ENCODE measurements at places on chromosomes 4 and X. TPM values are rescaled to one million over a fixed set of nuclear protein-coding genes. Genes with fewer than 3 reads are reported as not detected.

DNA sequence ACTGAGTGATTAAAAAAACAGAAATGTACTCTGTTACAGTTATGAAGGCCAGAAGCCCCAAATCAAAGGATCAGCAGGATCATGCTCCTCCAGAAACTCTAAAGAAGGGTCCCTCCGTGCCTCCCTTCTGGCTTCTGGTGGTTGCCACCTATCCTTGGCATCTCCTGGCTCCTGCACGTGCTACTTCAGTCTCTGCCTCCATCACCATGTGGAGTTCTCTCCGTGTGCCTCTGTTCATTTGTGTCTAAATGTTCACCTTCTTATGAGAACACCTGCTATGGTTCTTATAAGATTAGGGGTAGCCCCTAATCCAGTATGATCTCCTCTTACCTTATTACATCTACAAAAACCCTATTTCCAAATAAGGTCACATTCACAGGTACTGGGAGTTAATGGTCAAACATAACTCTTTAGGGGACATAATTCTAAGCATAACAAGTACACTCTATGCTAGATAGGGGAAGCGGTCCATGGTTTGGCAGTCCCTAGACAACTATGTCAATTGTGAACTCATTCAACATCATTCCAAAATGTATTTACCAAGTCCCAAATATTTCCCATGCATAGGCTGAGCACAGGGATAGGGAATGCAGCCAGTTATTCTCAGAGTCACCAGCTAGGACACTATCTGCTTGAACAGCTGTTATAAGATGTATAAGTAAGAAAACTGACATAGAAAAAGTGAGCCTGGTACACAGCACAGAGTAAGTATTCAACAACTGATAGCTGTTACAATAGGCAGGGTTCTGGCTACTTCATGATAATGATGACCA is 295.5 kb upstream of the BOD1L1 start:
- H3K4me1 ChIP-seq: no peaks in the 10 kb centered on the region
- H3K4me3 ChIP-seq: no peak overlapping the region
- H3K27ac ChIP-seq: no peak overlapping the region
- no peak for DNase-seq

GRCh38 chr4:159374749-159375530 is 272.1 kb downstream of the RAPGEF2 start:
- H3K36me3 ChIP-seq: no peaks in the 10 kb centered on the region
- H3K4me1 ChIP-seq: peaks cover 2% of the 10 kb centered on the region
- no peak overlapping the region for H3K27ac ChIP-seq

Gene SSX4
- not detected for total RNA-seq

Gene USP26
- total RNA-seq: not detected

GRCh38 chr4:1169691-1170096 is 2.7 kb downstream of the SPON2 start:
- peaks cover 18% of the 10 kb centered on the region for H3K4me1 ChIP-seq
- H3K27me3 ChIP-seq: peaks cover 26% of the 10 kb centered on the region
- peaks cover 4% of the 10 kb centered on the region for H3K36me3 ChIP-seq
- DNase-seq: no peak

DNA sequence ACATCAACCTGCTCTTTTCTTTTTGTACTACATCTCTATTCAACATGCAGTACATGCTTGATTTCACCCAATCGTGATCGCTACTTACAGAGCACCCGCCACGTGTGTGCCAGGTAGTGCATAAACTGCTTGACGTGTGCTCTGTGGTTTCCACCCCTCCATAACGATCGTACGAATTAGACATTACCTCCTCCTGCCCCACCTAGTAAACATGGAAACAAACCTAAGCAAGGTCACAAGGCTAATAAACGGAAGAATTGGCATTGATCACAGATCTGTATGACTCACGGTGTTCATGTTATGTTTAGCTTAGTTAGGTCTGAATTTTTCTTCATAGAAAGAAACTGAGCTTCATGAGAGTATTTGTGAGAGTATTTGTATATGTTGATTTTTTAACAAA is 64.1 kb downstream of the STX18 start:
- H3K4me1 ChIP-seq: peaks cover 7% of the 10 kb centered on the region
- no peak for DNase-seq
- no peak overlapping the region for H3K27ac ChIP-seq
- peaks cover 3% of the 10 kb centered on the region for H3K36me3 ChIP-seq

Gene AKAP17A
- 88.1 TPM for total RNA-seq

- DNase-seq: no peak
- no peaks in the 10 kb centered on the region for H3K36me3 ChIP-seq
- no peak overlapping the region for H3K4me3 ChIP-seq
- no peak overlapping the region for H3K27ac ChIP-seq
- H3K27me3 ChIP-seq: no peaks in the 10 kb centered on the region
Measured at GRCh38 chrX:19152762-19153161, 30.5 kb upstream of the ADGRG2 start.

Gene POLN
- 3.2 TPM for total RNA-seq

DNA sequence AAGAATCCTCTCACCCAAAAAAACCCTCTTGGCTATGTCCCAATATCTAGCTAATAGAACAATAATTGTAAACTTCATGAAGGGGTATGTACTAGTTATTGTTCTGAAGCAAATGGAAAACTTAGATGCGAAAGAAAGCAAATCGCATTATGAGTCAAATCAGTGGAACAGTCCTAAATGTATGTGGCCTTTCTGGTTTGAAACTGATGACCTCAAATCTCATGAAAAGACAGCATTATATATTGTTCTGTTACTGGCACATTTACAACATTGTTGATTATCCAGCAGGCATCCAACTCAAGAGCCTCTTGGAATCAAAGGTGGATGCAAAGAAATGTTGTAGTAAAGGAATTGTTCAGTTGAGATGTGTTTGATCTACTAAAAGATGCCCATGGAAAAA is 34.7 kb downstream of the CSN3 start:
- H3K4me3 ChIP-seq: no peak overlapping the region
- no peaks in the 10 kb centered on the region for H3K27me3 ChIP-seq
- H3K36me3 ChIP-seq: no peaks in the 10 kb centered on the region

DNA sequence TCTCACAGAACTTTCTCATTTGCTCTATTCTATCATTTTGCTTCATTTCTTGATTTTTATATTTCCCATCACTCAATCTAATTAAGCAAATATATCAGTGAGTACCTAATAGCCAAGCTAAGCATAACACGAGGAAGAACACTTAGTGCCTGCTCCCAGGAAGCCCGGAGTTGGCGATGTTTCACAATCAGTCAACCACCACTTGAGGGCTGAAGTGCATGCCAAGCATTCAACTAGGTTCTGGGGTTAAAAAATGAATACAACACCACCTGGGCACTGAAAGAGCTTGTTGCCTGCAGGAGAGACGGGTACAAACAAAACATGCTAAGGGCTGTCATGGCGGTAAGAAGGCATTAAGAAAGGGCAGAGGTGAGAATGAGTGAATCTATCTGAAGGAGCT is 47.5 kb downstream of the UCHL1 start:
- DNase-seq: no peak
- no peaks in the 10 kb centered on the region for H3K4me1 ChIP-seq
- no peak overlapping the region for H3K27ac ChIP-seq
- H3K4me3 ChIP-seq: no peak overlapping the region

Gene RAB33A
- 33.1 TPM for total RNA-seq

DNA sequence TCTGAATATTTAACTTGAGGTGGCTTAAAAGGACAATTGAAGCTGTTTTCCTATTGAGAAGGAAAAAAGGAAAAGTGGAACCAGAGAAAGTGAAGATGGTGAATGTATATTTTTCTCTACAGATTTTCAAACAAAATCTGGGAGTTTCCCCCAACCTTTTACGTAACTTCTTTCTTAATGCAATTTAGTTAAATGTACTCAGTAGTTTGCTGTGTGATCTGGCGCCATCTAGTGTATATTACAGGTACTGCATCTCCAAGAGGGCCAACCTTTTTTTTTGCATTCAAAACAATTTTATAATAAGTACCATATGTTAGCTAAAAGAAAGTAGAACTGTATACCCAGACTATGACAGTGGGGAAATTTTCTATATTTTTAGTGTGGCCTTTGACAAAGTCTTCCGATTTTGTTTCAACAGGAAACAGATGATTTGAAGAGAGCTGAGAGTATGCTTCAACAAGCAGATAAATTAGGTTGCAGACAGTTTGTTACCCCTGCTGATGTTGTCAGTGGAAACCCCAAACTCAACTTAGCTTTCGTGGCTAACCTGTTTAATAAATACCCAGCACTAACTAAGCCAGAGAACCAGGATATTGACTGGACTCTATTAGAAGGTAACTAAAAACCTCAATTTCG is 82.0 kb downstream of the PLS3 start:
- H3K36me3 ChIP-seq: no peaks in the 10 kb centered on the region
- H3K4me3 ChIP-seq: no peak overlapping the region
- no peaks in the 10 kb centered on the region for H3K4me1 ChIP-seq
- no peak overlapping the region for H3K27ac ChIP-seq

GRCh38 chr4:98663226-98664006 is 5.0 kb upstream of the TSPAN5 start:
- H3K4me1 ChIP-seq: peaks cover 46% of the 10 kb centered on the region
- H3K27ac ChIP-seq: peak overlapping the region; percentile 94
- H3K36me3 ChIP-seq: peaks cover 12% of the 10 kb centered on the region

Gene GC
- total RNA-seq: not detected

GRCh38 chr4:66351761-66352160 is 681.5 kb upstream of the EPHA5 start:
- H3K27ac ChIP-seq: no peak overlapping the region
- H3K27me3 ChIP-seq: no peaks in the 10 kb centered on the region
- no peaks in the 10 kb centered on the region for H3K4me1 ChIP-seq
- no peak for DNase-seq
- H3K4me3 ChIP-seq: no peak overlapping the region

Gene CXCL11
- total RNA-seq: not detected

DNA sequence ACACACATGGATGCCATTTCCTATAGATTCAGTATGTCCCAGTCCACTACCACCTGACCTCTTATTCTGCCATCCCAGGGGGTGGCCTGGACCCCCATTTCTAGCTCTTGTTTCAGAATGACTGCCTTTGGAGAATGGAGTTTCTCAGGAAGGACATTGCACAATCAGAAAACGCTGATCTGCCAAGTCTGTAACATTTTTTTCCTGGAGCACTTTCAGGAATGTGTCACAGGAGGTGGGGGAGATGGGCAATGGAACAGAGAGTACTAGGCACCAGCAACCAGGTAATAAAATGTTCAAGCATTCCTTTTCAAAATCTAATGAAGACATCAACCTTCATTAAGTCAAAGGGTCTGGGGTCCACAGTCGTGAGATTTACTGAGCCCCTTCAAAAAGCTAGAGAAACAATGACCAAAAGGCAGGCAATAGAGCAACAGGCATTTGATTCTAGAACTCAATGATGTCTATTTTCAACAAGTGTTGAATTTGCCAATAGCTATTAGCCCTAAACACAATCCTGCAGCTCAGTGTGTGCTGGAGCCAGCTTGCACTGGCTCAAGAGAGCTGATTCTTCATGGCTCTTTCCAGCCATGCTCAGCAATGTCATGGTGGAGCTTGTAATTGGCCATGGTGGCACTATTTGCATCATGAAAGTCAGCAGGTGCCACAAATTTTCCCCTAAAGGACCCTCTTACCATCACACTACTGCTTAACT is 87.1 kb downstream of the KDR start:
- no peak overlapping the region for H3K27ac ChIP-seq
- no peaks in the 10 kb centered on the region for H3K4me1 ChIP-seq
- no peaks in the 10 kb centered on the region for H3K36me3 ChIP-seq
- no peak overlapping the region for H3K4me3 ChIP-seq
- DNase-seq: no peak

Gene RASL11B
- total RNA-seq: 0.17 TPM

Gene OR13H1
- not detected for total RNA-seq

- no peaks in the 10 kb centered on the region for H3K4me1 ChIP-seq
- H3K27me3 ChIP-seq: no peaks in the 10 kb centered on the region
- no peaks in the 10 kb centered on the region for H3K36me3 ChIP-seq
- no peak overlapping the region for H3K27ac ChIP-seq
- no peak overlapping the region for H3K4me3 ChIP-seq
Measured at GRCh38 chrX:129071390-129071789, 451.9 kb downstream of the SMARCA1 start.

GRCh38 chrX:49264460-49264859 is at the start of gene FOXP3:
TSS of gene FOXP3 (minus strand) at chrX:49264710. CDS start at chrX:49258505, 6,205 bp downstream.
- H3K4me3 ChIP-seq: peak within 1 kb of the TSS; percentile 91
- peaks cover 27% of the 10 kb centered on the region for H3K4me1 ChIP-seq
- peak within 1 kb of the TSS; percentile 75 for H3K27ac ChIP-seq
- H3K27me3 ChIP-seq: no peaks in the 10 kb centered on the region
- peaks cover 6% of the 10 kb centered on the region for H3K36me3 ChIP-seq

DNA sequence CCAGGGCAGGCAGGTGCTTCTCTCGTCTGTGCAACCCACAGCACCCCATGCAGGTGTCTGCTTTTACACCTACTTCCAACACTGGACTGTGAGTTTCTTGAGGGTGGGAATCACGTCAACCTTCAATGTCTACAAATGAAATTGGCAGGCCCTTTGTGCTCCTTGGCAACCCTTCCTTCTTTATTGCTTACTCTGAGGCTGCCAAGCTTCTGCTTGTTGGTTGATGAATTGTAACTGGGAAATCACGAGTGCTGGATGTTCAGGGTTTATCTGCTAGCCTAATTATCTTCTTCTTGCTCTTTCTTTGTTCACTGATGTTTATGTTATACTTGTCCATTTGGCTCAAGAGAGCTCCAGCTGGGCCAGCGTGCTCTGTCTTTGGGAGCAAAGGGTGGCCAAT is 2.5 kb upstream of the DGAT2L6 start:
- no peak overlapping the region for H3K27ac ChIP-seq
- DNase-seq: no peak
- H3K27me3 ChIP-seq: peaks cover 4% of the 10 kb centered on the region
- H3K4me1 ChIP-seq: peaks cover 3% of the 10 kb centered on the region
- H3K4me3 ChIP-seq: no peak overlapping the region
- no peaks in the 10 kb centered on the region for H3K36me3 ChIP-seq

Gene DGAT2L6
- not detected for total RNA-seq

Gene COL25A1
- 0.67 TPM for total RNA-seq

- no peak for DNase-seq
- no peaks in the 10 kb centered on the region for H3K27me3 ChIP-seq
- H3K36me3 ChIP-seq: no peaks in the 10 kb centered on the region
- no peak overlapping the region for H3K4me3 ChIP-seq
Measured at GRCh38 chr4:120964596-120964995, 42.1 kb upstream of the PRDM5 start.

DNA sequence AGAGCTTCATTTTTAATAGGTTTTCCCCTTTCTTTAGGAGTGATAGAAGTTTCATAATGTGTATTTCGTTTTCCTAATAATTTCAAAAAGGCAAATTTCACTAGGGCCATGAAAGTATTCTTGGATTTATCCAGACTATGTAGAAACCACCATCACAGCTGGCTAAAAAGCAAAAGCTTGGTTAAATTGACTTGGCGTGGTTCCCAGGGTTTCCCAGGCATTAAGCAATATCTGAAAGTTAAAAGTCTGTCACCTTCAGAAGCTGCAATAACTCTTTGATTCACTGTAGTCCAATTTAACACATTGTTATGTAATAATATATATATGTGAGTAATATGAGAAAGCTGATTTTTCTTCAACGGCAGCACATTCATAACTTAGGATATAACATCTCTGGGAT is 38.3 kb downstream of the NDNF start:
- no peak overlapping the region for H3K27ac ChIP-seq
- H3K27me3 ChIP-seq: no peaks in the 10 kb centered on the region
- no peak for DNase-seq
- H3K36me3 ChIP-seq: no peaks in the 10 kb centered on the region
- H3K4me3 ChIP-seq: no peak overlapping the region
